Hippocampal formation (tissue), 2 donors: ENCODE measurements at places on chromosomes 7 and 10.
A peak's percentile ranks its signal among the peaks of the same experiment; 100 is the strongest.

DNA sequence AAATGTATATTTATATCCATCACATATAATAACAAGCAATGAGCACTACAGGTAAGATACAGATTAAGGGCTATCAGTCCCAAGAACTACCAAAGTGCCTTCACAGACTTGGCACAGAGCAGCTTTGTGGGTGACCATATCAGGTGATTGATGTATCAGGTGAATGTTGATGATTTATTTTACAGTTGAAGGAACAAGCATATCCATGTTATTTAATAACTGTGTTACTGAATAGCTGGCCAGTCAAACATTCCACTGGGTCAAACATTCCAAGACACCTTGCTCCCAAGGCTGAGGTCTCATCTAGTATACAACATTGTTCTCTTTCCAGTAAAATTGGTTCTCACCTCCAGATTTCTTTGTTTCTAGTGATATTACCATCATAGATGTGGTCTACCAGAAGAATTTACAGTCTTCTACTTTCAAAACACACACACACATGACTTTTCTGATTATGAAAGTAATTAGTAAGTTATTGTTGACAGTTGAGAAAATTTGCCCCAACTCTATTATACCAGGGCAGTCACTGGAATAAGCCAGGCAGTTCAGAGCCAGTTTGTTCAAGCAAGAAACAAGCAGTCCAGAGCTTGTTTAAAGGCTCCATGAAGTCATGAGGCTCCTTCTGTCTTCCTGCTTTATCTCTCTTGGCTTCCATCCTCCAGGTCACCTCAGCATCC, 68.2 kb downstream of the ELAPOR2 start:
- DNase-seq: no peak

GRCh38 chr10:84938117-84938905, 609.9 kb downstream of the CCSER2 start:
- DNase-seq: no peak

DNA sequence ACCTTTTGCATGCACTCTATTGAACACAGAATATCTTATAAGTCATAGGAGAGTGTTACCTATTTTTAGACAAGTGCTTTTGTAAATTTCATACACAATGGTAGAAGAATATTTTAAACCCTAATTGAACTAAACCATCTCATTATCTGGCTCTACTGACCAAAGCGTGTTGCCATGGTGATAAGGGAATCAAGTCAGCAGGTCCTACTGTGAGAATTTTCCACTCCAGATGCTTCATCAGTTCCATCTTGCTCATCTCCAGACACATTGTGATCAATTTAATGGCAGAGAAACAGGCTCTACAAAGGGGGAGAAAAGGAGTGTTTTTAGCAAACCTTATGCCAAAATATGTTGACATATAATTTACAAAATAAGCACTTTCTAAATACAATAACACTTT, 621.9 kb upstream of the GHITM start:
- DNase-seq: no peak

DNA sequence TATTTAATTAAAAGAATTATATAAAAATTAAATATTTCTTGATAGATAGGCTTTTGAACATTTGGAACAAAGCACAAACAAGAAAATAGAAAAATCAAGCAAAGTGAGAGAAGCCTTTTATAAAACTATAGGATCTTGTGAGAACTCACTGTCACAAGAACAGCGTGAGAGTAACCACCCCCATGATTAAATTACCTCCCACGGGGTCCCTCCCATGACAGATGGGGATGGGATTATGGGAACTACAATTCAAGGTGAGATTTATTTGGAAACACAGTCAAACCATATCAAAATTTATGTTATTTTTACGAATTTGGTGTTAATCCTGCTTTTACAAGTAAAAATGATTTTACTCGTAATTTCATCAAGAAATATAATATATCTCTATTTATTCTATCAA, 1136.1 kb upstream of the POT1 start:
- no peak for DNase-seq

DNA sequence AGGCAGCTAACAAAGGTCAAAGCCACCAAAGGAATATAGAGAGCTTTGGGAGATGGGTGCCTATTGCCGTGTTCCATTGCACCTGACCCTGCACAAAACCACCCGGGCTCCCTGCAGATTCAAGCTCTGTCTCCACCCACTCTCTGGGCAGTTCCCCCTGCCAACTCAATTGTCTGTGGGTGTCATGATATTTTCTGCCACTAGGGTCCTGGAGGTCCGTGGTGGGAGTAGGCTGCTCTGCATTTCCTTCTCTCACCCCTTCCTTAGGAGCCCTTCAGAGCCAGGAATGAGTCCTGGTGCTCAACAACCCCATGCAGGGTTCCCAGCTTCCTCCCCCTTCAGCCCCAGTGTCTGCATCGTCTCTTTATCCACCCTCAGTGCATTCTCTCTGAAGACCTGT, 34.1 kb downstream of the PNLIPRP2 start:
- DNase-seq: no peak

DNA sequence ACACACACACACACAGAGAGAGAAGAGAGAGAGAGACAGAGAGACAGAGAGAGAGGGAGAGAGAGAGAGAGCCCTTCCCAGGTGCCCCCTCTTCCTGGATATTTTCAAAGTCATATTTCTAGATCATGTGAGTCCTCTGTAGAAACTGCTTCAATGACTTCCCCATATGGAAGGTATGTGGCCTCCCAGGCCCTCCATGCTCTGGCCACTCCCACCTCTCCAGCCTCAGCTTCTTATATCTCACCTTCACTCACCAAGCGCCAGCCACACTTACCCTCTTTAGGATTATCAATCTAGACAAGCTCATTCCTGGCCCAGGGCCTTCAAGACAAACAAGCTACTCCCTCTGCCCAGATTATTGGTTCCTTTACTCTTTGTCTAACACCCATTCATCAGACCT, 259.7 kb downstream of the MTERF1 start:
- DNase-seq: no peak

DNA sequence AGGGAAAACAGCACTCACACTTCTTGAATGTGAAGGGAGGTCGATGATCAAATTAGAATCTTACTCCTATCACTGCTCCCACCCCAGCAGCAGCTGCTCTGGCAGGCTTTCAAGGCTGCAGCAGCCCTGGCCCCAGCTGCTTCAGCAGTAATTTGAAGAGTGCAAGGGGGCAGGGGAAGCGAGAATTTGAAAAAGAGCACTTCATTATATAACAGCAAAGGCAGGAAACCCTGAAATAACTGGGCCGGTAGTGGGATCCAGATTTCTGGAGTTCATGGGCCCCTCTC, 44.9 kb downstream of the MYPN start:
- no peak for DNase-seq

- no peak for DNase-seq
These were observed 6.6 kb upstream of the AKR1B15 start for GRCh38 chr7:134542195-134542771.

- DNase-seq: no peak
These were observed 212.1 kb upstream of the KCND2 start for GRCh38 chr7:120060875-120061274.

DNA sequence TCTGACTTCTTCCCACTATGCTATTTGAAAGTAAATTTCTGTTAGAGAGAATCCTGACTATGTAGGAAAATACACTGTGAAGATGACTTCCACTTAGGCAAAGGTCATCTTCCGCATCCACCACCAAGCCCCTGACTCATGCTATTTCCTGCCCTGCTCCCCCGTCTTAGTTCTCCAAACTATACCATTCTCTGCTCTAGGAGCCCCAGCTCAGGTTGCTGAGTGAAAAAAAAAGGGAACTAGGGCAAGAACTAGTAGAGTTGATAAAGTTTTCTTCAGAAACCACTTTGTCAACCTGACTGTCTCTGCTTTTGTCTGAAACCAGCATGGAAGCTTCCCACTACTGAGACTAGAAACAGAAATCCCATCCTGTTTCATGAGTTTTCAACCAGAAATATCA, 96.9 kb downstream of the EVX1 start:
- DNase-seq: no peak

DNA sequence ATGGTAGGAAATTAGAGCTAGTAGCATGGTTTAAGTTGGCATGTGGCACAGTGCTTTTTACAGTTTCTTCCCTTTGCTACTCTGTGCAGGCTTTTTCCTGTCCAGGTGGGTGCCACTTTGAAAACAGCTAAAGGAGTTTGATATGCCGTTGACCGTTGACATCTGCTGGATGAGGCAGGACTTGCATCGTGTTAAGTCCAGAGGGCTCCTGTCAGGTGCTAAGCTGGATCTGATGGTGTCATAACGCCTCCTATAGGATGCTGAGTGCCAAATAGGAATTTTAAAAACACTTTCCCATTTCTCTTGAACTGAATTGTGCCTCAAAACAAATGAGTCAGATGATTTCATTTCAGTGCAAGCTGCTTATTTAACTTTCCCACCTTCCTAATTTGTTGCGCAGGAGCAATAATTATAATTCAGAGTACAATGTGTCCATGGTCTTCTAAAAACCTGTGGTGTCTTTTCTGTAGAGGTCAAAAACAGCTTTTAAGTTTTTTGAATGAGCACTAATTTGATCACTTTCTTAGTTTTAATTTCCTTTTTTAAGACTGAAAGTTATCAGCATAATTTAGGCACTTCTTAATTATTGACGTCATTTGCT, 178.3 kb downstream of the CDCA7L start:
- DNase-seq: no peak

DNA sequence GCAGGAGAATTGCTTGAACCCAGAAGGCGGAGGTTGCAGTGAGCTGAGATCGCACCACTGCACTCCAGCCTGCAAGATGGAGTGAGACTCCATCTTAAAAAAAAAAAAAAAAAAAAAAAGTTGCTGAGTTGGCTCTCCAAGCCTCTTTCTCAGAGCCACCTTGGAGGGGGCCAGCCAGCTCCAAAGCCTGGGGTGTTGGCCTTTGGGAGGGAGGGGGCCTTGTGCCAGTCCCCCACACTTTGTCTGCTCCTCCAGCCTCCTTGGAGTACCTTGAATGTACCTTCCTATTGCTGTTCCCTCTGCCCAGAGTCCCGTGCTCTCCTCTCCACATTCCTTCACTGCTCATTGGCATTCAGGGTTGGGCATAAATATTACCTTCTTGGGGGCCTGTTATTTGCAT, 62.4 kb downstream of the GRK5 start:
- no peak for DNase-seq

GRCh38 chr7:97601931-97602457, 129.9 kb upstream of the TAC1 start:
- DNase-seq: no peak

DNA sequence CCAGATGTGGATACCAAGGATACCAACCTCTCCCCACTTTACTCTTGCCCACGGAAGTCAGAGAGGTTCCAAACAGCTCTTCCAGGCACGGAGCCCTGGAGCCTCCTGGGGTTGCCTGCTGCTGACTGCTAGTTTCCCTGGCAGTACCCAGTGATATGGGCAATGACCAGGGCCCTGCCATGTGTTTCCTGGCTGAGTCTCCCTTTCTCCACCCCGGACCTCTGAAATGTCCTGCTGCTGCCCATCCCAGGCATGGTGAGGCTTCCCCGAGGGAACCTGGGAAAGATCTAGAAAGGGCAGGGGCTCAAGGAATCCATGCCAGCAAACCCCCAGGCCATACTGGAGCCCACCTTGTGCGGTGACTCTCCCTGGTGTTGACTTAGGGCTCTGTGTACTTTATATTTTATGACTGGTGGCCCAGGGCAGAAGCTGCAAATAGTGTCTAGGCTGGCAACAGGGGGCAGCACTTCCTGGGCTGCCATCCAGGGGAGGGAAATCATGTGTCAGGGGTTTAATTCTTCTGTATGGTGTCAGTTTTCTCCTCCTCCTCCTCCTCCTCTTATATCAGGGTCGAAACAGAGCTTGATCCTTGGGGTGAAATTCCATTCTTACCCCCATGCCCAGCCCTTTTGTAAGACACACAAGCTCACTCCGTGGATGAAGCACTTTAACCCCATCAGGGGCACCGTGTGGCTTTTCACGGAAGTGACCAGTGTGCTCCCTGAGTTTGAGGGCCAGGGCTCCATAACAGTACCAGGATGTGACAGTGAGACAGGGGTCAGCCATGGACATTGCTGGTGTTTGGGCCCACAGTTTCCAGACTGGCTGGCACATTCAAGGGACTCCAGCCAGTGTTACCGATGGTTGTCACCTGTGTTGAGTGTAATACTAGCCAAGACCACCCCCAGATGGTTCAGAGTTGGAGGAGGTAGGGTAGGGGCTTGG, 62.4 kb upstream of the GDF10 start:
- DNase-seq: no peak

DNA sequence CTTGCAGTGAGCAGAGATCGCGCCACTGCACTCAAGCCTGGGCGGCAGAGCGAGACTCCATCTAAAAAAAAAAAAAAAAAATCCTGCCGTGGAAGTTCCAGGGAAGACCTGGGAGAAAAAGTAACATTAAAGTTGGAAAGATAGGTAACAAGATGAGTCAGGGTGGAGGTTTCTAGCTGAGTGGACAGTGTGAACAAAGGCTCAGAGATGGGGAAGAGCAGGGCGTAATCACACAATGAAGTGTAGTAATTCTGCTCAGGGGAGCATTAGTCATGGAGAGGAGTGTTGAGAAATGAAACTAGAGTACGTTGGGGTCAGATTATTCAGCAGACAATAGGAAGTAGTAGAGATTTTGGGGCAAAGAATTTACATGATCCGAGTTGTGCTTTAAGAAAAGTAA, 21.6 kb upstream of the WASL start:
- DNase-seq: no peak

DNA sequence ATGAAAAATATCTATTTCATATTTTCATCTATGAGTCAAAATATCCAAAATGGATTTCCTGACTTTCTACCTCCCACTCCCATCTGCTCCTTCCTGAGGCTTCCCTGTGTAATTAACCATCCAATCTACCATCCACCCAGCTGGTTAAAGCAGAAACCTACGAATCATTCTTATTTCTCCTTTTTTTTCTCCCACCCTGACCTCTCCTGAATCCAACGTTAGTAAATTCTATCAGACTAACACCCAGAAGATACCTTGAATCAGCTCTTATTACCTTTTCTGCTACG, 3.7 kb upstream of the LIPF start:
- DNase-seq: peak; percentile 21

DNA sequence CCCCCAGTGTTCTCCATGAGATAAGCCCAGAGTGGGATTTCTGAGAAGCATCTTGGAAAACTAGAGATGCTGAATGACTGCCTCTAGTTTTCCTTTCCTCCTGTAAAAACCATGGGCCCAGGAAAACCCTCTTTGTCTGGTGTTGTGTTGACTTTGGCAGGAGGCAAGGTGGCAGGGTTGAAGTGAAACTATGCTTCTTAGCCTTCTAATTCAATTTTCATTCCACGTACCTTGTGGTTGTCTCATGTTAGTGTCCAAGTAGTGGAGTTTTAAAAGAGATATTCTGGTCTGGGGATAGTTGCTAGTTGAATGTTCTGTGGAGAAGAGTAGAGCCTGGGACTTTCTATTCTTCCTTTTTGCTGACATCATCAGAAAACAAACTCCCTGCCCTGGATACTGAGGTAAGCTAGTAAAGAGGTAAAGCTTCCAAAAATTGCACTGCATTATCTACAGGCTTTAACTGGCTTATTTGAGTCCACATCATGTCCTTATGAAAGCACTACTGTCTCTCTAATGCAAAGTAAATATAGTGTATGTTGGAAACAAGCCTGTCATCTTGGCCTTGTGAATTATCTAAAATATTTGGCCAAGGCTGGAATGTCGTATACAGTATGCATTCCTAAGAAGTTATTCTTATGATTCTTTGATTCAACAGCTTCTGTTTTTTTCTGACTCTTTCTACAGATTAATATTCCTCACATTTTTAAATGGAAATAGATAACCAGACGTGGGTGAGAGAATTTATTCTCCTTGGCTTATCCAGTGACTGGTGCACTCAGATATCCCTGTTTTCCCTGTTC, at the start of gene OR2F2:
TSS of gene OR2F2 (plus strand) at position 708 of the 800 bp plus-strand sequence. CDS start at position 708, 0 bp downstream.
- DNase-seq: no peak

- DNase-seq: no peak
These were observed 817.3 kb downstream of the LRMDA start for GRCh38 chr10:76248649-76249200.
